ENCODE measurements at places on chromosomes 6 and 20.

DNA sequence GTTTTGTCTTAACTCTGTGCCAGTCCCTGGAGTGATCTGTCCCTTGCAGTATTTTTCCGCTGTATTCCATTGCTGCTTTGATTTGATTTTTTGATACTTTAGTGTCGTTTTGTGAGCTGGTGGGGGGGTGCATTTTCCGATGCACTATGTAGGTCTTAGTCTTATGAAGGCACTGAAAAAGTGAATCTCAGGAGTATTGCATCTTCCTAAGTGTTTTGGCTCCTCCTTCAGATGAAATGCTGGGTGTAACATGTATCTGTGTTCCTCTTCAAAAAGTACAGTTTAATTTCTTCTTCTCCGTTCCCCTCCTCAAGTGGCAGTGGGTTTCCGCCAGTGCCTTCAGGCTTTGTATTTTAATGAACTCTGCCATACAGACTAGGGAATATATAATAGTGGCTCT lies 580.7 kb upstream of the GJE1 start:
- no peak for DNase-seq

- DNase-seq: no peak
Measured at GRCh38 chr6:53358440-53359094, 9.8 kb upstream of the ELOVL5 start.

GRCh38 chr20:10953437-10953836 lies 279.6 kb upstream of the JAG1 start:
- DNase-seq: no peak

- DNase-seq: no peak
Measured at GRCh38 chr6:106252687-106253086, 72.9 kb downstream of the ATG5 start.

- peak; percentile 3 for DNase-seq
Measured at GRCh38 chr20:25063981-25064380, 6.0 kb upstream of the ACSS1 start.

DNA sequence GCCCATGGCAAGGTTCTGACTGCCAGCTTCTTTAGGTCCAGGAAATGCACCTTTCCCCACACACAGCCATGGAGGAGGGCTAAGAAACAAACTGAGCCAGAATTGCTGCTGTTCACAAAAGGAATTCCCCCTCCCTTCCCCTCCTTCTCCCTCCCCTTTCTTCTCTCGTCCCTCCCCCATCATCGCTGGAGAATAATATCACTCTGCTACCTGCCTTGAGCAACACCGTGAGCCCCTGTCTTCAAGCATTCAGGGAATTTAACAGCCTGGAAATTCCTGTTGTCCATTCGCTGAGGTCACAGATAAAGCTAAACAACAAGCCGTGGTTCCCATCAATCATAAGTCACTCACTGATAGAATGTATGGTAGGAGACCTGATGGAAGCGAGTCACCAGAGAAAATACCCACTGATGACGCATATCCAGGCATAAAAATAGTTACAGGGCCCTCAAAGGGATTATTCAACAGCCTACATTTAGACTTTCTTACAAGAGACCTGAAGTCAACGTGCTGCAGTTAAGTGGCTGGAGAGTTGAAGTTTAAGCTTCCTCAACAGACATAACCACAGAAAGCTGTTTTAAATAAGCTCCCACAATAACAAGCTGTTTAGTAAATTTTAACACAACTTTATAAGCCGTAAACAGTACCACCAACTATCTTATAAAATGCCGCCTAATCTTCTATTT lies 59.7 kb downstream of the HIVEP2 start:
- peak; percentile 15 for DNase-seq

DNA sequence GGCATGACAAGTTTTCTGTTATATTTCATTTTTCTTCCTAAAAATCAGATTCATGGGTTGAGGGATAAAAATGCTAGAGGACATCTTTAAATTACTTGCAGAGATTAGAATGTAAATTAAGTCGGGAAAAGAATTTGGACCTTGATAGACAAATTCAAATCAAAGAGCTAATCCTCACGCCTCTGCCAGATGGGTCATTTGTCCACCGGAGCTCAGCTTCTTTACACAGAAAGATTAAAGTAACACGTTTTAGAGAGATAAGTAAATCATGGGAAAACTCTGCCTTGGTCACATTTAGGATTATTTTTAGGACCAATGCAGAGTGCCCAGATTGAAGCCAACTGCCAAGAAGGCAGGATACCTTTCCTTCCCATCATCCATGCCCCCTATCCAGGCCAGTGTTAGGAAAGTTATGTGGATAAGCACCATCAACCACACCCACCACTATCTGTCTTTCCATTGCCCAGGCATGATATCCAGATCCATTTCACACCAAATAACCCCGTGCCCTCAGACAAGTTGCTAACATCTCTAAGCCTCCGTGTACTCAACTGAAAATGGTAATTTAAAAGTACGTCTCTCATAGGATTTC lies 397.4 kb upstream of the PLCB4 start:
- DNase-seq: no peak

GRCh38 chr6:53906842-53907241 lies 112.0 kb downstream of the LRRC1 start:
- DNase-seq: no peak

DNA sequence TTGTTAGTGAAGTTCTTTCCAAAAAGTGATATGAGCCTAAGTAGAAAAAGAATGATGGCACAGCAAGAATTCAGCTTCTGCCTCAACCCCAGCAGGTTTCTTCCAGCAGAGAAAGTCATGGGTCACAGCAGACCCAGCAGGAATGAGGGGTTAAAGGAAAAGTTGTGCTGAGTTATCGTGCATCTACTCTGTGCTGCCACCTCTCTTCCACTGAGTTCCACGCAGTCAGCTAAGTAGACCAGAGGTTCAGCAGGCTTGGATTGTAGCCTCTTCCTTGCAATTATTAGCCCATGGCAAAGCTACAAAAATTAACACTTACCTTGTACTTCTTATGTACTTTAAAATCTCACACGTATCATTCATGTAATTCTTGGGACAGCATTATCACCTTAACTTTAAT lies 510.8 kb downstream of the PTPRT start:
- DNase-seq: no peak

DNA sequence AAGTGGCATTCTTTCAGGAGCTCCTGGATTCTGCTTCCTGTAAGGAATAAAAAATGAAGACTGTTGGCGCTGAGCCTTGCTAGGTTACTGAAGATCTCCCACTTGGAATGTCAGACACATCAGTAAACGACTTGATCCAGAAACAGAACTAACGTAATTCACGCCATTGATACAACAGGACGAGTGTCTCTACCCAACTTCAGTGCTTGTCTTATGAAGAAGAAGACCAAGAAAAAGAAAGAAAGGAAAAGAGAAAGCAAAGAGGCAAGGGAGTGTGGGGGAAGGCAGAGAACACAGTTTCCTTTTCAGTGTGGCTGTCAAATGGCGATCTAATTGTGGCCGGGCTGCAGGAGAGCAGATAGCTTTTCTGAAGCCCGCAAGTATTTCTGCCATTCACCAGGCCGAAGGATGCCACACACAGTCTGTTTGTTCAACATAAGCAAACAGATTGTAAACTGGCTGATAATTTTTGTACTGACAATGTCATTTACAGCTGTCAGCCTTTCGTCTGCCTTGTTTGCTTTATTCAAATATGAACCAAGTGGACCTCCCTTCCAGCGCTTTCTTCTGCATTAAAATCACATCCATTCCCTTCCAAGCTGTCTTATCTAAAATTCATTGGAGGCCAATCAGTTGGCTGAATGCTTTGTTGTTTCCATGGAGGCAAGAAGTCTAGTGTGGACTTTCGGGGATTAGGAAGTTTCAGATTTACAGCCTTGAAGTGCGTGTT lies 180.6 kb downstream of the FOXA2 start:
- no peak for DNase-seq

DNA sequence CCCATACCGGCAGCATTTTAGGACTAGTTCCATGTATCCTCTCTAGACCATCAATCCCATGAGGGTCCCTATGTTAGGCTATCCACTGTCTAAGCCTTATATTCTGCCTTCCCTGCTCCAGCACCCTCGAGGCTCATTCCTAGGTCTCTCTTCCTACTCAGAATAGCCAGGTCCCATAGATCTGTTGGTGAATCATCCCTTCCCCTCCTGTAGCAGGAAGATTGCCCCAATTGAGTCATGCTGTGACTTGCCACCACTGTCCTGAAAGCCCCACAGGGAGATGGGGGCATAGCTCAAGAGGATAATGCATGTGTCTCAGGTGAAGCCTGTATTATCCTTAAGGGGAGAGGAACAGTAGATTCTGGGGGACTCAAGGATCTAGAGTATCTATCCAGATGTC lies 143.1 kb upstream of the MOCS1 start:
- no peak for DNase-seq

GRCh38 chr20:13147071-13147963 lies 73.8 kb upstream of the ISM1 start:
- DNase-seq: no peak

DNA sequence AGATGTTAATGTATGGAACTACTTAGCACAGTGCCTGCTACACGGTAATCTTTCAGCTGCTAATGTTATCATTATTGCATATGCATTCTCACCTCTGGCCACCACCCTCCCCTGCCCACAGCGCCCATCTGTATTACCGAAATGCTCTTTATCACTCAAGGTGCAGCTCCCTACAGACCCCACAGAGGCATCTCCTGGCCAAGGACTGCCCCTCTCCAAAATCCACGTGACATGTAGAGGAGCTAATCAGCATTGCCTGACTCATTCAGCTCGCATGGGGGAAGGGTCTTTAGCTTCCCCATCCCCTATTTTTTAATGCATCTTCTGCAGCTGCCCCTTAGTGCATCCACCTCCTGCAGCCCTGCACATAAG lies 41.8 kb downstream of the SLC22A23 start:
- no peak for DNase-seq

DNA sequence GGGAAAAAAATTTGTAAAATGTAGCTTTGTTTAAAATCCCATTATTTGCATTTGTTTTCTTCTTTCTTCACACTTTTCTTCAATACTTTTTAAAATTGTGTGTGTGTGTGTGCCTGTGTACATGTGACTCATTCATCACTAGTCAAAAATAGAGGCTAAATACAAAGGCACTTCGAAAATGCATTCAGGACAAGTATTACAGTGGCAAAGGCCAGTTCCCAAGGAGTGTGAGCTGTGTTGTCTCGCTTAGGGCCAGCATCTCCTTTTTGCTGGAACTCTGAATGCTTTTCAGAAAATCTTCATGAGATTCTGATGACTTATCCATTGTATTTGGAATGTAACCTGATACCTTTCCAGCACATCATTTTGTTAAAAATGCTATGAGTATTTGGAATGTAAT lies 288.5 kb upstream of the CNR1 start:
- DNase-seq: no peak

DNA sequence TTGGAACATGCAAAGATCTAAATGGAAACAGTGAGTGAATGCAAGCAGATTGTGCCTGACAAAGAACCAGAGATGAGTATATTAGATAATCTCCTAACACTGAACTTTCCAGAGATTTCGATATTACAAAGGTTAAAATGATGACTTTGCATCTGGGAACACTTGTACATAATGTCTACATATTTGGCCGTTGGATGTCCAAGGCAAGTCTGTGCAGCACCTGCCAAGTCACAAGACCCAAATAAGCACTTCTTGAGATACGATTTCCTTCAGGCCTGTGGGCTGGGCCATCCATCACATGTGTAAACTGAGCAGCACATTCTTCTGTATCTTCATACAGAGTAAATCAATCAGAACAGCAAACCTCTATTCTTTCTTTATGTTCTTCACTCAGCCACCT lies 32.5 kb upstream of the SMLR1 start:
- no peak for DNase-seq

GRCh38 chr6:126147291-126147815 lies 161.0 kb downstream of the TRMT11 start:
- DNase-seq: no peak

- no peak for DNase-seq
Measured at GRCh38 chr6:131949620-131949908, 1.6 kb downstream of the CCN2 start.

- no peak for DNase-seq
Measured at GRCh38 chr6:137155830-137156229, 17.6 kb downstream of the IL22RA2 start.

DNA sequence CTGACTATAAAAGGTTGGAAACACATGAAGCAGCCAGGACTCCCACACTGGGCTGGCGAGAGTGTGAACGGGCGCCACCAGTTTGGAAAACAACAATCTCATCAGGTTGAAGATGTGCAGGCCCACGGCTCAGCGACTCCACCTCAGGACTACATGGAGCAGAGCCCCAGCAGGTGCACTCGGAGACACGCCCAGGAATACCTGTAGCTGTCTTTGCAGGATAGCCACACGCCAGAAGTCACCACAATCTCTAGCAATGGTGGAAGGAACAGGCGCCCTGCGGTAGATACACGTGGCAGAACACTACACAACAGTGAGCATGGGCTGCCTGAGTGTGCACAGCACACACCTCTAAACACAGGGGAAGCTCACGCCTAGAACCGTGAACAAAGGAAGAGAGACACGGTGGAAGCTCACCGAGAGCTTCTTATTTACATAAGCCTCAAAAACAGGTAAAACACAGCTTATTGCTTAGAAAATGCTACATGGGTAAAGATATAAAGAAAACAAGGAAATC lies 28.7 kb upstream of the RPS6KA2 start:
- DNase-seq: no peak

GRCh38 chr6:77456531-77457248 lies 6.6 kb downstream of the HTR1B start:
- DNase-seq: no peak

- no peak for DNase-seq
Measured at GRCh38 chr20:21523895-21524294, 10.0 kb upstream of the NKX2-2 start.

DNA sequence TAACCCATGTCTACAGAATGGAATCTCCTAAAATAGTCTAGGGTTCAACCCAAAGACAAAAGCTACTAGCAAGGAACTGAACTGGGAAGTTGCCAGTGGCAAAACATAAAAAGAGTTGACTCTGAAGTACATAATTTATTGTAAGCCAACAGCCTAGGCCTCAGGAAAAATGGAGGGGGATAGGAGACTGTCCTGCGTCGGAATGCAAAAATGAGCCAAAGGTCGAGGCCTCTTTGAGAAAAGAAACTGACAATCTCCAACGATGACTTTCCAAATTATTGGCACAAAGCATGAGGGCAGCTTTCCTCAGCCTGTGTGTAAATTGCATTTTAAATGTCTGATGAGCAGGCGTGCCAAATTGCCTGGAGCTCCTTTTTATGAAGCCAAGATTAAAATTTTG lies 2.1 kb downstream of the COL12A1 start:
- DNase-seq: no peak

Data from transverse colon (tissue), 4 donors.